Esophagus squamous epithelium (tissue), 5 donors: ENCODE measurements at places on chromosomes 13 and 19. TPM values are rescaled to one million over a fixed set of nuclear protein-coding genes. Genes with fewer than 3 reads are reported as not detected.
A peak's percentile ranks its signal among the peaks of the same experiment; 100 is the strongest.

DNA sequence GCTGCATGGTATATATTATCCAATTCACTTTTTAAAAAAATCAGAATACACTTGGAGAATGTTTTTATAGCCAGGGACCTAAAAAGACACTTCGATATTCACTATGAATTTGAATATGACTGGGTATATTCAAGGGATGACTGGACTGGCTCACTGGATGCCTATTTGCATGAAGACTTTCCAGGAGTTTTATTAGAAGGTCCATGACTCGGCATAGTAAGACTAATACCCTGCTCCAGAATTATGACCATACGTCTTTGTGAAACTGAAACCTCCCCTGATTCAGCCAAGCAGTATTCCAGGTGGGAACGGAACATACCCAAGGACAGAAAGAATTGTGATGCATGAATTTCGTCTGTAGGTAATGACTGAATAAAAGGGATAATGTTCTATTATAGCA is 3.9 kb upstream of the FAM216B start:
- H3K27me3 ChIP-seq: no peaks in the 10 kb centered on the region
- no peaks in the 10 kb centered on the region for H3K4me1 ChIP-seq
- no peak for DNase-seq
- H3K27ac ChIP-seq: no peak overlapping the region

DNA sequence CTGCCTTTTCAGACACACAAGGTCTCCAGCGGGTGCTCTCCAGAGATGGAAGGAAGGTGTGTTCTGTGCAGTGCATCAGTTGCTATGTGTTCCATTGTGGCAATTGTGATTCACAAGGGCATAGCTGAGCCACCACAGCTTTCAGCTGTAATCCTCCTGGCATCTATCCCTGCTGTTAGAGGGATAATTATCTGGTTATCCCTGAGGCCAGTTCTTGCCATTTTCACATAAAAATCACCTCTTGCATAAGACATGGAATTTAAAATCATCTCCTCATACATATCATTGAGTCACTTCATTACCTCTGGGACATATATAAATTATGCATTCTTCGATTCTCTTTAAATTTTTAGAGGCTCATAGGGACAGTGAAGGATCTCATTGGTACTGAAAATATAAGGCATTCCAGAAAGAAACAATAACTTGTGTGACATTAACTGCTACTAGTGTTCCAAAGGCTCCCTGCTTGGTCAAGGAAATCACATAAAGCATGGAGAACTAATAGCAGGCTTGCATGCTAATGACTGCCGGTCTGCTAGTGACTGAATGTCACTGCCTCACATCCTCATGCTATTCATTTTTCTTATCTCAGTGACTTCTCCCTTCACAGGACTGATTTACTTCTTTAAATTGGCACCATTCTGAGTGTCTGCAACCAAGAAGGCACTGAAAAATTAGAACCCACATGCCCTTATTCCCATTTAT is 214.0 kb downstream of the ENOX1 start:
- H3K27me3 ChIP-seq: no peaks in the 10 kb centered on the region
- no peaks in the 10 kb centered on the region for H3K4me1 ChIP-seq
- no peak overlapping the region for H3K27ac ChIP-seq
- H3K36me3 ChIP-seq: no peaks in the 10 kb centered on the region

DNA sequence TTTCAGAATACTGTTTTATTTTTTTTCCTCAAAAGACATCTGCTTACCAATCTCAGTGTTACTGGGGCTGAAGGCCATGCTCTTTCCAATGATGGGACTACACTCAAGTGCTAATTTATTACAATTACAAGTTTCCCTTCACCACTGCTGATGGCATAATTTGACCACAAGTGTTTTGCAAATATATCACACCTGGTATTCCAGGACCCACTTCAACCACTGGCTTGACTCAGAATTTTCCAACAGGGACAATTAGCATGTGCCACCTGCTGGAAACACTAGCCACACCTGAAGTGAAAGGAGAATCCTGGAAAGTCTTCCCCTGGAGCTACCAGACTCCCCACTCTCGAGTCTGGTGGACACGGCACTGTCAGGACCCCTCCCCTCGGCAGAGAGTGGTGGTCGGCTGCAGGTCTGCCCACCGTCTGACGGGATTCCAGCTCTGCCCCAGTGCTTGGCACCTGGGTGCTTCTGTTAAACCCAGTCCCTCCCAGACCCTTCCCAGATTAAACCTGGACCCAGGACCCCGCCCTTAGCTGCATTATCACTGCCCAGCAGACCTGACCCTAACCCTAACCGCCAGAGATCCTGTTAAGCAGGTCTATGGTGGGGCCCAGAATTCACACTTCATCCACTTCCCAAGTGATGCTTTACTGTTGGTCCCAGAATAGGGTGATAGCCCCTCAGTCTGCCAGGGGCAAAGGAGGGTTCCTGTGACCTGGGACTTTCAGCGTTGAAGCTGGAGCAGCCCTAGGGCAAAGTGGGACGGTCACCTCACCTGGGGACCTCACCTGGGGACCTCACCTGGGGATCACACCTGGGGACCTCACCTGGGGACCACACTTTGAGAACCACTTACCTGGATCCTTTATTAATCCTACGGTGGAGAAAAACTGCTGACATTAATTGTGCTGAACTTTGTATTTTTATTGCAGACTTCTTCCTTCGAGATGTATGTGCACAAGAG is 17.6 kb upstream of the RASA3 start:
- no peak overlapping the region for H3K27ac ChIP-seq
- no peak for DNase-seq
- peaks cover 3% of the 10 kb centered on the region for H3K4me1 ChIP-seq
- no peaks in the 10 kb centered on the region for H3K27me3 ChIP-seq
- H3K4me3 ChIP-seq: no peak overlapping the region

GRCh38 chr13:106986033-106986484 is 418.1 kb upstream of the ARGLU1 start:
- no peak overlapping the region for H3K4me3 ChIP-seq
- no peak overlapping the region for H3K27ac ChIP-seq
- H3K27me3 ChIP-seq: no peaks in the 10 kb centered on the region
- DNase-seq: no peak

- H3K4me3 ChIP-seq: peak overlapping the region; percentile 26
- H3K36me3 ChIP-seq: no peaks in the 10 kb centered on the region
- no peaks in the 10 kb centered on the region for H3K27me3 ChIP-seq
Measured at GRCh38 chr13:107865643-107866031, 349.7 kb downstream of the LIG4 start.

- no peak overlapping the region for H3K4me3 ChIP-seq
- peak overlapping the region; percentile 36 for H3K27ac ChIP-seq
- no peak for DNase-seq
- H3K27me3 ChIP-seq: no peaks in the 10 kb centered on the region
- no peaks in the 10 kb centered on the region for H3K4me1 ChIP-seq
Measured at GRCh38 chr13:110965038-110965754, 50.3 kb upstream of the ANKRD10 start.

The CABP5 gene
- not detected for total RNA-seq

The CBY2 gene
- not detected for total RNA-seq

The ITPKC gene
- 127 TPM for total RNA-seq

The PTPRH gene
- 2.0 TPM for total RNA-seq

The ZNF709 gene
- 2.5 TPM for total RNA-seq
